ENCODE measurements at places on chromosomes 6 and 20. TPM values are rescaled to one million over a fixed set of nuclear protein-coding genes. Genes with fewer than 3 reads are reported as not detected.

BMP6 gene
- total RNA-seq: not detected

SH3BGRL2 gene
- 0.89 TPM for total RNA-seq

PGC gene
- total RNA-seq: not detected

FAM162B gene
- total RNA-seq: not detected

GTSF1L gene
- total RNA-seq: not detected

IL17A gene
- total RNA-seq: not detected

CYP39A1 gene
- total RNA-seq: not detected

ANKRD66 gene
- total RNA-seq: not detected

SLC22A2 gene
- not detected for total RNA-seq

DZANK1 gene
- total RNA-seq: 1.8 TPM

LRRC1 gene
- total RNA-seq: 4.2 TPM

HFE gene
- total RNA-seq: 5.0 TPM

ZC3H12D gene
- total RNA-seq: 27.0 TPM

FAM217A gene
- total RNA-seq: not detected

CLPSL2 gene
- total RNA-seq: not detected

Data from activated naive CD8-positive, alpha-beta T cell treated with anti-CD3 and anti-CD28 coated beads, Interleukin-2, amount 10 ng/mL, durations not matched to agents 7 days and 5 days (primary cell).